ENCODE measurements at places on chromosomes 3 and 15.

GRCh38 chr3:133884887-133885711 is 10.6 kb downstream of the RAB6B start:
- no peak for DNase-seq

- DNase-seq, result no peak
These were observed 9.2 kb downstream of the POC1A start for GRCh38 chr3:52144796-52145735.

DNA sequence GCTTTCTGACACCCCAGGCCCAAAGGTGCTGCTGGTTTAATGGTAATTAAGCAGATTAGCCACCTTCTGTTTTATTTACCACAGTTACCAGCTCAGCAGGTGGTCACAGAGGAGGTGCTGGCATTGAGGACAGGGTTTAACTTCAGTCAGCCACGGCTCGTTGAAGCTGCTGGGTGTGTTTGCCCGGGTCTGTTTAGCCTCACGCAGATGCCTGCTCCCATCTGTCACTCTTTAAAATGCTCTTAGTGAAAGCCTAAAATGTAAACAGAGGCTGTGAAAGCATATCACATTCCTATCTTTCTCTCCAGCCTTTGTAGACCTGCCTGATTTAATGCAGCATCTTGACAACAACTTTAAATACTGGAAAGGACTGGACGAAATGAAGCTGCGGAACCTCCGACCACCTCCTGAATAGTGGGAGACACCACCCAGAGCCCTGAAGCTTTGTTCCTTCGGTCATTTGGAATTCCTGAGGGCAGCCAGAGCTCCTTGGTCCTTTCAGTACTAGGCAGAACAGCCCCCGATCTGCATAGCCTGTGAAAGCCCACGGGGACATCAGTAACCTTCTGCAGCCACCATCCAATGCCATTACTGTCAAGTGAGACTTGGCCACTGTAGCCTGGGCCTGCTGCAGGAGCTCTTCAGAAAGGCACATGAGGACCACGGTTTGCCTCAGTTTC is 156.0 kb downstream of the PDE8A start:
- DNase-seq, result no peak

DNA sequence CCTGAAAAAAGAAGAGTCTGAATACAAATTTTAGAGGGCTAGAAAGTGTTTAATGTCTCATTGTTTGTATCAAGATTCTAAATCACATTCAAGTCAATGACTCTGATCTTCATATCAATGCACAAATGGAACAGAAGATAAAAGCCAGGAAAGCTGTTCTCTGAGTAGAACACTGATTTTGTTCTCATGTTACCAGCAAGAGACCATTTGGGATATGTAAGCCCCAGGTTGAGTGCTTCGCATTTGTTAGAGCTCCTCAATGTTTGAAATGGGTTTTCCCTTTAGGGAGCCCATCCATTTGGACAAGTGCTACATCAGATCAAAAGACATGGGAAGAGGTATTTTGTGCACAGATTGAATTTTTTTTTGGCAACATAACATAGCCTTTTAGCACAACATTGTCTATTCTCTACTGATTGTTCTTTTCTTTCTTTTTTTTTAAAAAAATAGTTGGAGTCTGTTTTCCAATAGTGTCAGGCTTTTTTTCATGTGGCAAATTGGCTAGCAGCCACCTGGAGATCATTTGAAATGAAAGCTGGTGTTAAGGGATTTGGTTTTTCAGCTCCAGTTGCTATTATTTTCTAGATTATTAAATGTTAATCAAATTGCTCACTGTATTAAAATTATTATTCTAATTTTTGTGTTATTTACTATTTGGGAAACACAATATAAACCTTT is 74.5 kb upstream of the ZPLD1 start:
- no peak for DNase-seq

GRCh38 chr3:62167566-62168262 is 205.6 kb downstream of the FEZF2 start:
- DNase-seq, result no peak

GRCh38 chr3:122681284-122681973 is 790 bp downstream of the PARP14 start:
- no peak for DNase-seq

- no peak for DNase-seq
These were observed 13.2 kb upstream of the COL8A1 start for GRCh38 chr3:99625237-99625622.

GRCh38 chr3:43071313-43071893 is 34.5 kb downstream of the POMGNT2 start:
- no peak for DNase-seq

GRCh38 chr15:38559636-38560307 is 4.8 kb downstream of the RASGRP1 start:
- no peak for DNase-seq
